Putamen (tissue), 1 donor: ENCODE measurements at places on chromosomes 5 and 9.

- DNase-seq: no peak
Observed at GRCh38 chr9:99020786-99021436, 77.2 kb downstream of the COL15A1 start.

DNA sequence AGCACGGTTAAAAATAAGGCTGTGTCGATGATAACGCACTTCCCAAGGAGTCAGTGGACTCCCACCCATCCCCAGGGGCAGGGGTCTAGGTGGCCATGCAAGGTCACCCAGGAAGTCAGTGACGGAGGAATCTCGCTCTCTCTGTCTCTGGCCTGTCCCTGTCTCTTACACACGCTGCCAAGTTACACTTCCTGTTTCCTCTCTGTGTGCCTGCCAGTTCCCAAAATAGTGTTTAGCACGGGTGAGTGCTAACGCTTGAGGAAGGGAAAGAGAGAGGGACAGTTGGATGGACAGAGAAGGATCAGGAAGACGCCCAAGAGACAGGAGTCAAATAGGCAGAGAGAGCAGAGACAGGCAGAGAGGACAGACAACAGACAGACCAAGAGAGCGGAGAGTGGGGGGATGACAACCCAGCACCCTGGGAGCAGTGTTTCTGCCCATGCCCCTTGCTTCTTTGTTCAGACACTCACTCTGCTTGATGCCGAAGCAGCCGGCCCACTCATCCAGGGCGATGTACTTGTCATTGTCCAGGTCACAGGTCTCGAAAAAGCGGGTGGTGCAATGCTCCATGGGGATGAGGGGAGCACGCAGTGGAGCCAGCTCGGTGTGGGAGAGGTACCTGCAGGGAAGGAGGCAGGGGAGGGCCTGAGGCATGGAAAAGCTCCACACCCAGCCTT is 23.0 kb downstream of the SPARC start:
- DNase-seq: peak; percentile 54

GRCh38 chr5:106862450-106863193 is 808.1 kb downstream of the EFNA5 start:
- DNase-seq: no peak

DNA sequence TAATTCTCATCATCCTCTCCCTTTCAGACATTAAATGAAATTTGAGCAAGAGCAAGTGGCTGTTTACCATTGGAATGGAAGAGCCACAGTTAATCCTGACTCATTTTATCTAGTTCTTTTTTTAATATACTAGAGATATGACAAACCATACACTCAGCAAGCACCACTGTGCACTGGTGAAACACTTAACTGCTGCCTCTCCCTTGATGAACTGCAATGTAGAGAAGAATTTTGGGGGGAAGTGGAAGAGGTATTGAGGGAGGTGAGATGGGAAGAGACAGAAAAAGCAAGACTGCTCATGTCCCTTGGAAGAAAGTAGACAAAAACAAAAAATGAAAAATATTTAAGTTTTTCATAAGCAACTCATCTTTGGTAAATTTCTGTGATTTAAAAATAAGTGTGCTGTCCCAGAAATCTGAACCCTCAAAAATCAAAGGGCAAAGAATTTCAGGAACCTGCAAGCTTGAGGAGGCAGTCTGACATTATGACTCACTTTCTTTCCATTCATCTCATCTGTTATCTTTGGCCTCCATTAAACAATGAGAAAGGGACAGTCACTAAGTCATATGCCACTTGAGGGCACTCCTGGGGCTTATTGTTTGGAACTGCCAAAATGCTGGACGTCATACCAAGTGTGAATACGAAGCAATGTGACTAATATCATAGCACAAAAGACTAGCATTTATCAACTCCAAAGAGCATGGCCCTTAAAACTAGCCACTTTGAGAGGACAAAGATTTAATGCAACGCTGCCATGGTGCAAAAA is 566.8 kb upstream of the DMAC1 start:
- DNase-seq: no peak

- DNase-seq: no peak
Observed at GRCh38 chr5:61578858-61579503, 246.9 kb downstream of the ZSWIM6 start.
